ENCODE measurements at places on chromosomes 2 and 18.

DNA sequence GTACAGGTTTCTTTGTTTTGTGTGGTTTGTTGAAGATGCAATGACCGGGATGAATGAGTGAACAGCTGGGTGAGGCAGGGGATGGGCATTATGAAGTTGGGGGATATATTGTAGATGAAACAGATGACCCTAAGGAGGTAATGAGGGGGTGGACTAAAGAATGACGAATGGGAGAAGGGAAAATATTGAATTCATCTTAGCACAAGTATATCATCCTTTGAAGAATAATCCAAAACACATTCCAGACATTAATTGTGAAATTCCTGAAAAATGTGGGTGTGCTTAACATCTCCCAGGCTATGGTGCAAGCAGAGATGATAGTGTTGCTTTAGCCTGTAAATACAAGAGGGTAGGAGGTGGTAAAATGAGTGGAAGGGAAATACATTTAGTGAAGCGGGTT, 5.8 kb downstream of the CRIM1 start:
- DNase-seq, result peak; percentile 71

- DNase-seq, result no peak
Measured at GRCh38 chr2:13779996-13780395, 852.5 kb upstream of the LRATD1 start.

GRCh38 chr2:5921081-5921642, 229.0 kb downstream of the SOX11 start:
- DNase-seq, result no peak

DNA sequence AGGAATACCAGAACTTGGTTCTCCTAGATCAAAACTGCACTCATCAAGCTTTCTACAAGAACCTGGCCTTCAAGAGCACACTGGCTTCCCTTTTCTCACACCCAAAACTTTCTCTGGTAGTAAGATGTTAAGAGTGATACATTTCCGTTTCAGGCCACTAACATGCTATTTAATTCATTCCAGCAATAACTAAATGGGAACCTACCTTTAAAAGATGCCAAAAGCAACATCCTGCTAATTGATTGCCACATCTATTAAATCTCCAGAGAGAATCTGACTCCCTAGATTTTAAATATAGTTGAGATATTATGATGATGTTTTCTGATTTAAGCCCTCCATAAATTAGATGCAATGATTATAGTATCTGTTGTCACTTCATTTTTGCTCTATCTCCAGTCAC, 71.6 kb downstream of the KCTD18 start:
- DNase-seq, result no peak

- DNase-seq, result no peak
Measured at GRCh38 chr2:42296226-42296625, 64.8 kb downstream of the COX7A2L start.

- DNase-seq, result peak; percentile 37
Measured at GRCh38 chr2:167756446-167756845, 490.9 kb downstream of the STK39 start.

GRCh38 chr18:49023271-49023937, 72.6 kb upstream of the SMAD7 start:
- no peak for DNase-seq

GRCh38 chr2:198762441-198762840, 695.3 kb downstream of the SATB2 start:
- no peak for DNase-seq

DNA sequence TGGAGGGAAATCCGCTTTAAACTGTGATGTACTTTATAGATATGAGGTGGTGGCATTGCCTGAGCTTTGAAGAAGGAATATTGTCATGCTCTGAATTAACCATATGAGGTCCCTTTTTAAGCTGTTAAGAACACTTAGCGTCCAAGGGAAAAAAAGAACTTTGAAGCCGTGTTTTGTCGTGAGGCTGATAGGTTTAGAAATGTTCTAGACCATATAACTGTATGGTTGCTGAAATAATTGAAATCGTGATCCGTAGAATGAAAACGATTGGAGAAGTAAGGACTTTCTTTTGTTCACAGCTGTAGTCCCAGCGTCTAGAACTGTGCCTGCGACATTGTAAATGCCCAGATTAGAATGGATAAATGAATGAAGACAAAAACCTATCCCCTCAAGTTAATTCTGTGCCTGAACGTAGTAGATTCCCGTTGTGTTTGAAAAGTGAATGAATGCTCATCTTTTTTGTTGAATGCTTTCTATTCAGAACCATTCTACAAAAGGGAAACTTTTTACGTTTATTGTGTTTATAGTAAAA, 1.5 kb downstream of the SMCHD1 start:
- peak; percentile 17 for DNase-seq

DNA sequence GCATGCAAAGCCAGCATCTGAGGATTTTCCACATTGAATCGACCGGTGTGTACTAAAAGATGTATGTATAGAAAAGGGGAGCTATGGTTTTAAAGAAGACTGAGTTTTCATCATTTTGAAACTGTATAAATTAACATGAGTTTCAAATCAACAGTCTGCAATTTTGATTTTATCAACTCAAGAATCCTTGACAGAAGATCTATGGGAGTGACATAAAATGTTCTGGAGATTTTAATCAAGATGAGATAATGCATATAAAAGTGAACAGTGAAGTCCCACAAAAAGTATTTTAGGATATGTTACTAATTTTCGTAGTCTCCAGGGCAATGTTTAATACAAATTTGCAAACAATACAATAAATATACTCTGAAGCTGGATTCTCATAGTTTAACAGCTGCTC, 24.0 kb upstream of the CERS6 start:
- no peak for DNase-seq

DNA sequence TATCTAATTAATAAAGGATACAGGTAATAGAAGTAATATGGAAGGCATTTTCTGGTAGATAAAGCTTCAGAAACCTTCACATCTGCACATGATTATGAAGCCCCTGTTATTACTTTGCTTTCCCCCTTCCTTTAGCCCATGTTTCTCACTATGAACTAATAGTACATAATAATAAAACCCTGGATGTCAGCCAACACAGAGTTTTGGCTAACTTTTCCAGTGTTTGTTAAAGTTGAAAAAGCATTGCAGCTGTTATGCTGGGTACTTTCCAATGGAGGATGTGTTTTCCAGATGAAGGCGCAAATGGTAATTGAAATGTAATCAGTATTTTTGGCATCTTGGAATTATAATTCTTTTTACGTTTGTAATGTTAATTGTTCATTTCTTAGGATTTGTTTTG, 43.5 kb downstream of the SPTBN1 start:
- DNase-seq, result peak; percentile 61

GRCh38 chr2:151855111-151855510, 26.9 kb upstream of the ARL5A start:
- DNase-seq, result no peak

GRCh38 chr2:113000436-113000835, 4.8 kb upstream of the IL36A start:
- no peak for DNase-seq

GRCh38 chr2:12057436-12058166, 311.2 kb downstream of the LPIN1 start:
- no peak for DNase-seq

DNA sequence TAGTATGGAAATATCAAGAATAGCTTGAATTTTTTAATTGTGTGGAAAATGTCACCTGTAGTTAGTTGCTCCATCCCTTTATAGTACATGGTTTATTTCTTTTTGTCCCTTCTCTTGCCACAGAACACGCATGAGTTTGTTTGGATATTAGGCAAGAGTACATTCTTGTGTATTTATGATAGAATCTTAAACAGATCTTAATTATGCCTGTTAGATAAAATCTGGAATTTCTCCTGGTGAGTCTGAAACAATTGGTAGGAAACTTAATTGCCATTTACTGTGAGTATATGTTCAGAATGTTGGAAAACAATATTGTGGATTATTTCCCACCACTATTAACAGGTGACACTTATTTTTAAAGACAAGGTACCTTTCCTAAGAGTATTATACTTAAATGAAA, 30.2 kb upstream of the CABYR start:
- no peak for DNase-seq

- DNase-seq, result peak; percentile 99
Measured at GRCh38 chr2:55992455-55992854, 68.9 kb upstream of the EFEMP1 start.

DNA sequence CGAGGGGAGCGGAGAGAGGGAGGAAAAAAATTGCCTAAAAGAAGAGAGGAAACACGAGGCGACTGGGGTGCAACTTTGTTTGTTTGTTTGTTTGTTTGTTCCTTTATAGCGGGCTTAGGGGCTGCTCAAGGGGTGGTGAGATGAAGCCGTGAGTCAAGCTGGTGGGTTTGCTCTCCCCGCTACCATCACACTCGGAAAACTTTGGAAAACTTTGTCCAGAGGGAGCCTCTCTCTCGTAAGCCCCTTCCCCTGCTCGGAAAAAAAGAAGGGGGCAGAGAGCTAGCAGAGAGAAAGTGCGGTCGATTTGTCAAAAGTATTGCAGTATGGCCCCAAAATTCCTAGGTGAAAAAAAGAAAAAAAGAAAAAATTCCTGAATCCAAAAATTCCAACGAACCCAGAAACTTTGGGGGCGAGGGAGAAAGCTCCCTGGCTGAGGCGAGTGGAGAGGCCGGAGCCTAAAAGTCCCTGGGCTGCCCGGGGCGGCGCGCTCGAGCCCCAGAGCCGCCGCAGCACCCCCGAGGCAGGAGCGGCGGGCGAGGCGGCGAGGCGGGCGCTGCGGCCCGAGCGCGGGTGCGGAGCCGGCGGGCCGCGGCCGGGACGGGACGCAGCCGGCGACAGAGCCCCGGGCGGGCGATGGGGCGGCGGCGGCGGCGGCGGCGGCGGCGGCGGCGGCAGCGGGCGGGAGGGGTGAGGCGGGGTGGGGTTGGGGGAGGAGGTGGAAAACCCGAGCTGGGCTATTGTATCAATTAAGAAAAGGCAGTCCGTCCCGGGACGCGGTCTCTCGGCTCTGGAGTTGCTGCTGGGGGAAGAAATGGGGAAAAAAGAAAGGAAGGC, 558 bp upstream of the CYP26B1 start:
- DNase-seq, result peak; percentile 23

- DNase-seq, result no peak
Measured at GRCh38 chr2:439077-439476, 151.2 kb upstream of the ALKAL2 start.

DNA sequence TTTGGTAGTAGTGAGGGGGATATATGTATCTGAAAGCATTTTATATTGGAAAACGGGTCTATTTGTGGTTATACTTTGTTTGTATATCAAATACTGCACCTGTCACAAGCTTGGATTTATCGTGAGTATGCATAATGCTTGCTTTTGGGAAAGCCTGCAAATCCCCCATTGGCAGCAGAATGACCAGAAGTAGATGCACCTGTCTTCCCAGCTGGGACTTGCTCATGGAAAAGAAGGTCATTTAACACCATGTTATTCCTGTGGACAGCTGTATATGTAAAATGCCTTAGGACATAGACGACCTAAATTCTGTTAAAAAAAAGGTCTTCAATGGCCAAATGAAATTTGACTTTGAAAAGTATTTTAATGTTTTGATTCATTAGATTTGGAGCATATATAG, 599.4 kb downstream of the XIRP2 start:
- no peak for DNase-seq

DNA sequence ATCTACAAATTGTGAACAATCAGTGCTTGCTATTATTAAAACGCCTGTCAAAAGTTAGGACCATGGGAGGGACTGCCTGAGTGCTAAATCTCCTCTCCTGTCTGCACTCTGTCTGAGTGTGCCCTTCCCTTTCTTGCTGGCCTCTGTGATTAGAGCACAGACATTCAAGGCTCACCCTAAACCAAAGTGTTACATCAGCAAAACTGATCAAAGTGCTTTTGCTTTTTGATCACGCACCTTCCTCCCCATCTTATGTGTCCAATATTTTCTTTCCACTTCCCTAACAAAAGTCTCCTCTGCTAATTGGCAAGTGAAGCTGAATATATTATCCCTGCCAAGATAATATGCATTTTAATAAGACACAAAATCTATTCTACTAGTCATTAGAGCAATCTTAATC, 30.5 kb upstream of the DNAJC10 start:
- DNase-seq, result no peak

DNA sequence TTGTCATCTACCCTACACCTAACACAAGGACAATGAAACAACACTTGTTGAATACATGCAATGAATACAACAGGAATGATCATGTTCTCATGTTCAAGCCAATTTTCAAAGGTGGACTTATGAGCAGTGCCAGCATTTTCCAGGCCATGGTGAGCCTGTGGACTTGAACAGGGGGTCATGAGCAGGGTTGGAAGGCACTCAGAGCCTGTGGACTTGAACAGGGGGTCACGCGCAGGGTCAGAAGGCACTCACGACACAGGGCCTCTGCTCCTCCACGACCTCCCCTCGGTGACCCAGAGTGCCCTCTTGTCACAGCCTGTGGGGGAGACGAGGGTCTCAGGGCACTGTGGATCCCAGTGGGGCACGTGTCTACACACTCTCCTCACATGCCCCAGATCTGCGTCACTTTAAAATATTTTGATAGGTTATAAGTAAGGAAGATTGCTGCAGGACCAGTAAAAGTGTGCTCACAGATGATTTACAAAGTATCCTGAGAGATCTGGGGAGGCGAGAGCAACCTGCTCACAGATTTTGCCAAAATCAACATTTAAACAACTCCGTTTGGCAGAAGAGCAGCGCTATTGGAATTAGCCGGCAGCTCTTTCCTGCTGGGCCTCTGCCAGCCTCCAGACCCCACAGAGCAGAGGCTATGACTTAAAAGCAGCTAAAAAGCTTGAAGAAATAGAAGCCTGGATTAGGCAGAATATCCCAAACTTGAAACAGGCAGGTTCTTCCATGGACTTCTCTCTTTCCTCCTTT, 121.9 kb downstream of the TMEM18 start:
- DNase-seq, result no peak

DNA sequence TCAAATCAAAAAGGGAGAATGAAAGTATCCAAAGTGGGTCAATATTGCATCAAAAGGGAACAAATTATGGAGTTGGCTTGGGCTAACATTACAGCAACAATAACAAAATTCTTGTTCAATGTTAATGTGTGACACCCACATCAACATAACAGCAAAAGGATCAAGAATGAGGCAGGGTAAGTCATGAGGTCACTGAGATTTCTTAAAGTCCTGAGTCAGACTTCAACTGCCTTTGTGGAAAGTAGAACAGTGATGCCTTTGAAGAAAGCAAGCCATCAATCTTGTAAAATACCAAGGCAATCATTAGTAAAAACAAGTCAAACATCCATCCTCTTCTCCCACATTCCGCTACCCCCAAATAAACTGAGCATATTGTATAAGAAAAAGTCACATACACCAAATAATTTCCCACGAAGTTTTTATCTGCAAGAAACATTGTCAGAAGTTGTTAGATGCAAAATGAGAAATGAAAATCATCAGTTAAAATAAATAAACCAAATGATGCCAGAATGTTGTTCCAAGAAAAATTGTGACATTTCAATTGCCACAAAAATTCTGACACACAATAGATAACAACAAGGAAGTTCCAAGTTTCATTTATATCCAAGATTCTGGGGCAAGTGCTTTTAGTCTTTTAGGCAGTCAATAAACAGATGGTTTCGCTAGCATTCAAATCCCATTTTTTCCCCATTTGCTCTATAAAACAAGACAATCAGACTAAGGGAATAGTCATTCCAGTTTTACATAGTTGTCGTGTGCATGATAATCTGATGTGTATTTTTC, 216.1 kb upstream of the SETBP1 start:
- DNase-seq, result no peak

DNA sequence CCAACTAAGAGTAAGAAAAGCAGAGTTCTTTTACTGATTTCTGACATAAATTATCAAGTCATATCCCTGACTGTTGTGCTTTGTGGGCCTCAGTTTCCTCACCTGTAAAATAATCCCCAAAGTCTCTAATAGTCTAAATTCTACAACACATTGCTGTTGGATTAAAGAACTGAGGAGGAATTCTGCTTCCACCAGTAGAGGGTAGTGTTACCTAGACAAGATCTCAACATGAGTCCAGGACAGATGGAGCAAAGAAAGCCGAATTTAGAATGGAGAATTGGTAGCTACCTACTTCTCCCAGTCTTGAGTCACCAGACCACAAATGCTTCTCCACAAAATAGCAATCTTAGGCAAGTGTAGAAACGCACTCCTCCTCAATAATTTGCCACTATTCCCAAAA, 462.5 kb upstream of the FSHR start:
- DNase-seq, result peak; percentile 26

Measured in cardiac fibroblast (primary cell).